HFF-Myc (cell line): ENCODE measurements at places on chromosomes 5 and 9.

DNA sequence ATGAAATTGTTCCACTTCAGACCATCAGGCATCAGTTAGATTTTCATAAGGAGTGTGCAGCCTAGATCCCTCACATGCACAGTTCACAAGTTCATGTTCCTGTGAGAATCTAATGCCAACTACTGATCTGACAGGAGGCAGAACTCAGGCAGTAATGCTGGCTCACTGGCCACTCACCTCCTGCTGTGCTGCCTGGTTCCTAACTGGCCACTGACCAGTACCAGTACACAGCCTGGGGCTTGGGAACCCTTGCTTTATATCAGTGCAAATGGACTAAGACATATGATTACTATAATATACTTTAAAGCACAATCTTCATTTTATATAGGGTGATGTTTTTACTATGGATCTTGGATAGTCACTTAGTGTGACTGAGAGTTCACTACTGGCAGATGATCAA is 259.2 kb downstream of the SLCO4C1 start:
- no peak for DNase-seq

DNA sequence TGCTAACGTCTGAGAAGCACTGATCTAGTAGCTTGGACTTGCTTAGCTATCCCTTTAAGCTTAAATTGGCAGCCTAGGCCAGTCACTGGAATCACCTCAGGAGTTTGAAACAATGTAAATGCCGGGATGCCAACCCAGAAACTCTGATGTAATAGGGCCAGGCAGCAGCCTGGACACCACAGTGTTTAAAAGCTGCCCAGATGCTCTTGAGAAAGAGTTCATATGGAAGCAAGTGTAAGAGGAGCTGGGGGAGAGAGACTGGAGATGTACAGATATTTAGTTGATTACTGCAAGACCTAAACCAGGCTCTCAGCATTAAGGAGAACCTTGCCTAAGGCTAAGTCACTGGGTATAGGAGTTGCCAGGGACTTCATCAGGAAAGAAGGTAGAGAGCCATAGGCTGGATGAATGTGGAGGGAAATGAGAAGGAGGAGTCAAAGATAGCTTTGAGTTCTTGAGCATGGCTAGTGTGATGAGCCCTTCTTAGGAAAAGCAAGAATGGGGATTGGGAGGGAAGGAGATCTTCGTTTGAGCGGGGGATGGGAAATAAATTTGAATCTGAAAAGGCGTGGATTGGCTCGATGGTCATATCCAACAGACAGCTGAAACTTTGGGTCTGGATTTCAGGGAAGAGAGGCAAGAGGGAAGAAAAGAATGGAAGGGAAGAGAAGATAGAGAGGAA is 392.9 kb upstream of the WWC1 start:
- no peak for DNase-seq

- no peak for DNase-seq
Measured at GRCh38 chr9:13047827-13048587, 231.5 kb downstream of the MPDZ start.

DNA sequence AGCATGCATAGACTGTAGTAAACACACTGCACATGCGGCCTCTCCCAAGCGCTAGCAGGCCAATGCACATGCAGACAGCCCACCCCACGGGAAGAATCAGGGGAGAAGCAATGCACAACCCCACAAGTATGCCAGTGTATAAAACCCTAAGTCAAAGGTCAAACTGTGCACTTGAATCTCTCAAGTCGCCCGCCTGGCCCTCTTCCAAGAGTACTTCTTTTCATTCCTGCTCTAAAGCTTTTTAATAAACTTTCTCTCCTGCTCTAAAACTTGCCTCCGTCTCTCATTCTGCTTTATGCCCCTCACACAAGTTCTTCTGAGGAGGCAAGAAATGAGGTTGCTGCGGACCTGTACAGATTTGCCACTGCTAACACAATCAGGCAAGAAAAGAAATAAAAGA is 50.4 kb downstream of the PTPDC1 start:
- no peak for DNase-seq

DNA sequence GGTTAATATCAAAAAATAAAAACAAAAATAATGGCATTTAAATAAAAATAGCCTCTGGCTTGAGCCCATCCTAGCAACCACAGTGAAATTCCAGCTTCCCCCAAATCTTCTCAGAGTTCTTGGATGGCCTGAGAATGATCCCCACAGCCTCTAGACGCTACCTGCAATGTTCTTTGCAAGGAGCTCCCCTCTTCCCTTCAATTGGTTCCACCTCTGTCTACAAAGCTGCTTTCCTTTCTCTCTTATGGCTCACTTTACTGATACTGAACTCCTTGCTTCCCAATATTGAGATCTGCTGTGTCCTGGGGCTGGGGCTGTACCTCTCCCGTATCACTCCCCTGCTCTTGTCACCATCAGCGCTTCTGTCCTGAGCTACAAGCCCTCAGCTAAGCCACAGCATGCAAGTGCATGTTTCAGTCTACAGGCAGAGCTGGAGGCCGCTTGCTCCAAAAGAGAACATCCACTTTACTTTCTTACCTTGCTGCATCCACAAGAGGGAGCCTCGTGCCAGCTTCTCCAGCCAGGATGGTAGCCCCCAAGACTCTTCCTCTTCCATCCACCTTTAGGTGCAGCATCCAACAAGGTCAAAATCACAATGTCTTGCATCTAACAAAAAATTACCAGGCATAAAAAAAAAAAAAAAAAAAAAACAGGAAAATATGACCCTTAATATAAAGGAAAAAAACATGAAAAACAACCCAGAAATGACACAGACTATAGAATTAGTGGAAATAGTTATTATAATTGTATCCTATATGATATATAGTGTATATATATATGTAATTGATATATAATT is 57.4 kb upstream of the PRSS3 start:
- peak; percentile 32 for DNase-seq

DNA sequence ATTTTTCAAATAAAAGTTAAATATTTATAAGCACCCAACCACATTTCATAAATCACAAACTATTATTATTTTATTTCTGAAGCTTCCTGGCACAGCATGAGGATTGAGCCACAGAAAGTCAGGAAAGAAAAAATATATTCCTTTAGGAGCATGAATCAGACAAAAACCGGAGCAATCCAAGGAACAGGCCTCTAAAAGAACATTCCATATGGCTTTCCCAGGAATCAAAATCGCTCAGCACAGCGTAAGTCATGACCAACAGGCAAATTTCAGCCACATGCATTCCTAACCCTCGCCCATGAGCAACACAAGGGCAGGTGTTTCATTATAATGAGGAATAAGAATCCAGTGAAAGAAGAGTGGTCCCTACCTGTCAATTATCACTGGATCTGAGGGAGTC is 26.7 kb downstream of the EBF1 start:
- no peak for DNase-seq

GRCh38 chr5:59098743-59099142 is 515.9 kb downstream of the RAB3C start:
- DNase-seq = no peak

- no peak for DNase-seq
Measured at GRCh38 chr5:17374973-17375742, 122.9 kb upstream of the TAF11L2 start.

- DNase-seq = no peak
Measured at GRCh38 chr9:123943671-123944070, 13.7 kb upstream of the DENND1A start.

- no peak for DNase-seq
Measured at GRCh38 chr9:81592887-81593266, 96.5 kb downstream of the TLE1 start.

DNA sequence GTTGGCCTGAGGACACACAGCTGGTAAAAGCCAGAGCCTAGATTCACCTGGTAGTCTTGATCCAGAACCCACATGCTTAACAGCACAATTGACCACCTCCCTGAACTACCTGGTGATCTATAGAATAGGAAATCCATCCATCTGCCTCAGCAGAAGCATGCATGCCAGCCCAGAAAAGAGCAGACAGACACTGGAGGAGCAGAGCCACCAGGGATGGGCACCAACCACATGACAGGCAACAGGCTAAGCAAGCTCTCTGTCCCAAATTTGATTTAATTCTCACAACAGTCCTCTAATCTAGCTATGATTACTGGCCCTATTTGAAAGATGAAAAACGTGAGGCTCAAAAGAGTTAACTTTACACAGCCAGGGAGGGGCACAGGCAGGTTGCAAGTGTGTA is 208.1 kb downstream of the SPOCK1 start:
- no peak for DNase-seq

DNA sequence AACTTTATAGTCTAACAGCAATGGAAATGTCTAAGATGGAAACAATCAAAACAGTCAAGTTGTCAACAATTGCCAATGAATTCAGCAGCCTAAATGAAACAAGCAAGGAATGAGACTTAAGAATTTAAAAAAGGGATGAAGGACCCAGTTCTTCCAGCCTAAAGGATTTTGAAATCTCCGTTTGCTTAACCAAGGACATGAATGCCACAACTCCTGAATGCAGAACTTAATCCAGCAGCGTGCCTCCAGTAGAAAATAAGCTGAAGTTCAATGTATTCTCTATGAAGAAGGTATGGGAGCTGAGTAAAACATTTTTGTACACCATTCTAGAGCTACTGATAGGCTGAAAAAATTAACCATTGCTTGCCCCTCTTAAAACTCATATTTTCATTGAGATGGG is 411.3 kb downstream of the ARHGEF28 start:
- DNase-seq = no peak

DNA sequence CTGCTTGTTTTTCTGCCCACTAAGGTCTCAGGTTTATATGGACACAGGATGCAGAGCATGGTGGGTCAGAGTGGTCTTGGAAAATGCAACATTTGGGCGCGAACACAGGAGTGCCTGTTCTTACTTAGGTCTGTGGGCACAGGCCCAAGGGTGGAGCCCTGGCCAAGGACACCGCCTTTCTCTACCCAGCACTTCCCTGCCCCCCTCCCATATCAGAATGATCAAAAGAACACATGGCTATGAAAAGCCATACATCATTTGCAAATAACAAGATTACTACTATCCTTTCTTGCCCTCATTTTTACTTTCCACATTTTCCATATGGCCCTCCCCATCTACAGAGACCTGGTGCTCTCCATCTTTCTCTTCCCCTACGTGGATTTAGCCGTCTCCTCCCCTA is 162.2 kb downstream of the ENC1 start:
- no peak for DNase-seq

DNA sequence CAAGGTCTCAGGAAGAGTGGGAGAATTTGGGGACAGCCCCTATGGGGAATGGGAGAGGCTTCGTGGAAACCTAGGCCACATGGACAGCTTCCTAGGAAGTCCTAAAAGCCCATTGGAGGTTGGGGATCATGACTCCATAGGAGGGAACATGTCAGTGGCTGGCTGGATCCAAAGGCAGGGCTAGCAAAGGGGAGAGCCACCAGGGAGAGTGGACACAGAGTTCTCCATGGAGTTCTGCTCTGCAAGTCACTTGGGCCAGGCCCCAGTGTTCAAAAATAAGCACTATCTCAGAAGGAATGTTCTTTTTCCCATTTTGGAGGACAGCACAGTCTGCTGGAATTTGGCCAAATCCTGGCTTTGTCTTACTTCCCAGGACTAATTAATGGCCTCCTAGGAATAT is 140.6 kb upstream of the RAD23B start:
- no peak for DNase-seq

- no peak for DNase-seq
Measured at GRCh38 chr5:10660135-10660534, 96.3 kb downstream of the ANKRD33B start.

GRCh38 chr5:135317286-135317685 is 81.7 kb downstream of the MACROH2A1 start:
- no peak for DNase-seq

DNA sequence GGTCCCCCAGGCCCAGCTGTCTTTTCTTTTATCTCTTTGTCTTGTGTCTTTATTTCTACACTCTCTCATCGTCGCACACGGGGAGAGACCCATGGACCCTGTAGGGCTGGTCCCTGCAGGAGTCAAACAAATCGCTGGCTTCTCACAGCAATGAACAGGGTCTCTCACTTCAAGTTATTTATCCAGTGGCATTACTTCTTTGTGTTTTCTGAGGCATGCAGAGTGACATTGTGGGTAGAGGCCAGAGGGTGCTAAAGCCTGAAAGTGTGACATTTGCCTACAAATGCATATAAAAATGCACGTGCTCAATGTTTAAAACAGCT is 127.6 kb downstream of the ST8SIA4 start:
- no peak for DNase-seq

DNA sequence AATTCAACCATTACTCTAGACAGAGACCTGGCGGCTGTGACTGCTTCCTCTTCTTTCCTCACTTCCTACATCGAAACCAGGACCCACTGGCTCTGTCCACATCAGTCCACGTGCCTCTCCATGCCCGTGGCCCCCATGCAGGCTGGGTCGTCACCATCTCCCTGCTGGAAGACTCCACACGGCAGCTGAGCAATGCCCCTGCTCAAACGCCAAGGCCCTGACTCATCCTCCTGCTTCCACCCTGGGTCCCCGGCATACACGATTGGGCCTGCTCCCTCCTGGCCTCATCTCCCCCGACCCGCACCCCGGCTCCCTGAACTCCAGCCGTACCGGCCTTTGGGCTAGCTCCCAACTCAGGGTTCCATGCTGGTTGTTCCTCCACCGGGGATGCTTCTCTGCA is 67.2 kb upstream of the IER5L start:
- no peak for DNase-seq

DNA sequence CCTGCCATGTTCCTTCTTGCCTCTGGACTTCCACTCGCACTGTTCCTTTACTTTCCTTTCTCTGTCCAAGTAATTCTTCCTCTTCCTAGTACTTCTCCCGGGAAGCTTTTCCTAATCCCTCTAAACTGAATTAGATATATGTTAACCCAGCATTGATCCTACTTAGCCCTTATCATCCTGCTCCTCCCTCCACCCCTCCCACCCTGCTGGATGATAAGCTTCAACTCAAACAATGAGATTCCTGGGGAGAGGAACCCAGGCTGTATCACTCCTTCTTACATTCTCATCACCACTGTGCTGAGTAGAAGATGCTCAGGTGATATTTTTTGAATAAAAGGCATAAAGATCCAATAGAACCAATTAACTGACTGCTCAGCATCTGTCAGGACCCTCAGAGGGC is 45.7 kb downstream of the CDK5RAP2 start:
- no peak for DNase-seq

DNA sequence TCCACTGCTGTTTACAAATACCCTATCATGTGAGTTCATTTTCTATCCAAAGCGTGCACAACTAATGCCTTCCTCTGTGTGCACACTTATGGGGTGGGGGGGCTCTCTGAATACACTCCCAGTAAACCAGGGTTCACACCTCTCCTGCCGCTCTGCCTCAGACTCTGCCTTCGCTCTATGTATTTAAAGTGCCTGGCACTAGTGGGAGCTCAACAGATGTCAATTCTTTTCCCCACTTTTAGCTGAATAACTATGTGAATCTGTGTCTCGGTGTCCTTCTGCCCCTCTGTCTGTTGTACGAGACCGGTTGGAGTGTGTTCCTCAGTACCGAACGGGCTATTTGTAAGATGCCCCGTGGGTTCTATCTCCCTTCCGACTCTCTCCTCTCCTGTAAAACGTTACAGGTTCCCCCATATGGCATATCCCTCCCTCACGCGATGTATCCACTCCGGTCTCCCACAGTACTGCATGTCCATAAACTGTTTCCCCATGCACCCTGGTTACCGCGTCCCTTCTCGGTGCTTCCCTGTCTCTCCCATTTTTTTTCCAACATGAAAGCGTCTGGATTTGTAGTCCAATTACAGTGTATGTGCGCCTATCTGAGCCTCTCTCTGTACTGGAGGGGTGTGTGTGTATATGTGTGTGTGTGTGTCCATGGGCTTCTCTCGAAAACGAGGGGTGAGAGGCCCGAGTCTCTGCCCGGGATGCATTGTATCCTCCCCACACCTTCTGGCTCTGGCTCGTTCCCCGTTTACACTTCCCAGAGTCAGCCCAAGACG is 1.6 kb downstream of the ELL2 start:
- DNase-seq = no peak

GRCh38 chr5:180784497-180785097 is 18.0 kb downstream of the MGAT1 start:
- peak; percentile 58 for DNase-seq

GRCh38 chr5:55327281-55327680 is 19.5 kb downstream of the MTREX start:
- no peak for DNase-seq
